ENCODE measurements at places on chromosomes 6 and 20.

- DNase-seq = no peak
Observed at GRCh38 chr6:158293122-158293521, 19.1 kb upstream of the TULP4 start.

GRCh38 chr20:48523191-48523995 is 304.4 kb downstream of the PREX1 start:
- peak; percentile 90 for DNase-seq

DNA sequence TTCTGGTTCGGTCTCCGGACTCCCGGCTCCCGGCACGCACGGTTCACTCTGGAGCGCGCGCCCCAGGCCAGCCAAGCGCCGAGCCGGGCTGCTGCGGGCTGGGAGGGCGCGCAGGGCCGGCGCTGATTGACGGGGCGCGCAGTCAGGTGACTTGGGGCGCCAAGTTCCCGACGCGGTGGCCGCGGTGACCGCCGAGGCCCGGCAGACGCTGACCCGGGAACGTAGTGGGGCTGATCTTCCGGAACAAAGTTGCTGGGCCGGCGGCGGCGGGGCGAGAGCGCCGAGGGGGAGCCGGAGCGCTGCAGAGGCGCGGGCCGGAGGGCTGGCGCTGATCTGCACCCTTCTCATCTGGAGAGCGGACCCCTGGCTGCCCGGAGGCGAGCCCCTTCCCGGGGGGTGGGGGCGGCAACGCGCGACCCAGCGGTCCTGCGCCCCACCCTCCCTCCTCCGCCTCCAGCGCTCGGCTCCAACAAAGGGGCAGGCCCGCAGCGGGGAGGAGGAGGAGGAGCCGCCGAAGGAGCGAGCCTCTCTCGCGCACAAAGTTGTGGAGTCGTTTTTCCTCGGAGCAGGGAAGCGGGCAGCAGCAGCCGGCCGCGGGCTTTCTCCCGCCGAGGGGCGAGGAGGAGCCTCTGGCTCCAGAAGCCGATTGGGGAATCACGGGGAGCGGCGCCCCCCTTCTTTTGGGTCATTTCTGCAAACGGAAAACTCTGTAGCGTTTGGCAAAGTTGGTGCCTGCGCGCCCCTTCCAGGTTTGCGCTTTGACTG is at the start of gene UTRN:
Gene UTRN, plus strand, starts transcription at position 553 of the 765 bp plus-strand sequence. CDS start 6,494 bp downstream, outside the sequence.
- DNase-seq = peak; percentile 48

GRCh38 chr20:7971536-7972280 is 31.4 kb upstream of the HAO1 start:
- no peak for DNase-seq

DNA sequence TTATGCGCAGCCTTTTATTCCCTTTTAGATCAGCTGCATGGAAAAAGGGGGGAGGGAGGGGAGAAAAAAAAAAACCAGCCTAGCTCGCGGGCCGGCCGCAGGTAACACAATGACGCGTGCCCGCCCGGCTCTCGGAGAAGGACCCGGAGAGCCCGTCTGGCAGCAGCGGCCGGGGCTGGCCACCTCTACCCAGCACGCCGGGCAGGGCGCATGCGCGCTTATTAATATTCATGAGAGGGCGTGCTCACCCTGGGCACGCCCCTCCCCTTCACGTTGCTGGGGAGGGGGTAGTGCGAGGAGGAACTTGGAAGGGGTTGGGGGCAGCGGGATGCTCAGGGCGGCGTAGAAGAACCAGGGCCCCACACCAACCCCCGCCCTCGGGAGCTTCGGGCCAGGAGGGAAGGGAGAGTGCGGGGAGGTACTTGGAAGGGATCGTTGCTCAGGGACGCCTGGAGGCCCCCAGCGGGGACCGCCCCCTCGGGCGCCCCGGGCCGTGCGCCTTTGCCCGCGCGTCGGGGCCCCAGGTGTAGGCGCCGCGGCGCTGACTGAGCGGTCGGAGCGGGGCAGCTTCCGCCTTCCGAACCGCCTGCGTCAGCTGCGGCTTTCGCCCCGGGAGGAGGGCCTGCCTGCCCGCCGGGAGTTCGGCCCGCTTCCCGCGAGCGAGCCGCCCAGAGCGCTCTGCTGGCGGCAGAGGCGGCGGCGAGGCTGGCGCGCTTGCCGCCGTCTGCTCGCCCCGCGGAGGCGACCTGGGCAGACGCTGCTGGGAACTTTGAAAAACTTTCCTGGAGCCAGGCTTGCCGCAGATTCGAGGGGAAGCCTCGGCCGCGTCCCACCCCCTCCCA is at the start of gene JAG1:
Gene JAG1, minus strand, starts transcription at position 158 of the 842 bp plus-strand sequence. CDS start 469 bp downstream, outside the sequence.
- DNase-seq = peak; percentile 95

DNA sequence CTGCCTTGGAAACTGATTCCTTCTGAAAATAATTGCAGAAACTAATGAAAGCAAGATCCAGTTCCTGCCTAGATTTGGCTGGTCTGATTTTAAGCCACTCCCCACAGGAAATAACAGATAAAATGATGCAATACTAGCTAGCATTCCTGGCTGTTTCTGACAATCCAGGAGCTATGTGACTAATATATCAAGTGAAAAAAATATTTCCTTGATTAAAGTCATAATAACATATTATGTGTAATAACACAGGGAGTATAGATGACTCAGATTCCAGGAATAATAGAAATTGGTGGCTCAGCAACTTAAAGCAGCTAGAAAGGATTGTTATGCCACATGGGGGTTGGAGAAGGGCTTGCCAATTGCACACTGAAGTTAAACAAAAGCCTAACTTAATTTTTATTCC is 182.7 kb upstream of the SALL4 start:
- DNase-seq = peak; percentile 100

GRCh38 chr6:26043384-26044139 is 43.7 kb upstream of the HFE start:
- no peak for DNase-seq

- DNase-seq = no peak
Observed at GRCh38 chr6:143754204-143754603, 76.4 kb downstream of the PHACTR2 start.

DNA sequence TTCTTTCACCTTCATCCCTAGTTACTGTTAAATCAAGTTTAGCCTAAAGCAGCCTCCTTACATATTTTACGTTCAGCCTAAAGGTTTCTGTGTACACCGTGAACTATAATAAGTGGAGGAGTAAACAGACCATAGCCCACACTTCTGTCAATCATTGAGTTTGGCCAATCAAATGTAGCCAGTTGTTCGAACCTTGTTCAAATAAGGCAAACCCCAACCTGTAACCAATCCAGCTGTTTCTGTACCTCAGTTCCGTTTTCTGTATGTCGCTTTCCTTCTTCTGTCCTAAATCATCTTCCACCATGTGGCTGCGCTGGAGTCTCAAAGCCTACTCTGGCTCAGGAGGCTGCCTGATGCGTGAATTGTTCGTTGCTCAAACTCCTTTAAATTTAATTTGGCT is 1.8 kb upstream of the FBXO30 start:
- DNase-seq = no peak

GRCh38 chr6:91718198-91718597 is 1131.3 kb upstream of the MAP3K7 start:
- DNase-seq = no peak

DNA sequence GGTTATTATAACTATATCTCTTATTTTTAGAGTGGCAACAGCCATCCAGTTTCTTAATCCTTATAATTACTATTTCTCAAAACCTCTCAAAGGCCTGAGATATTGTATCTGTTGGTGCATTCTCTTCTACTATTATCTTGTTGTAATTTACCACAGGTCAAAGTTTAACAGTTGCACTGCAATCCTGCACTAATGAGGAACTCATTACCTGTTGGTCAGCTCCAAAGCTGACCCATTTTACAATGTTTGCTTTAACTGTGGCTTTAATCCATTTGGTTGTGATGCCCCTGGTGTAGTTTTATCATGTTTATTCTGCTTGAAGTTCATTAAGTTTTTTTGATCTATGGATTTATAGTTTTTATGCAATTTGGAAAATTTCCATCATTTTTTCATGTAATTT is 6.3 kb upstream of the ADGB start:
- DNase-seq = no peak

DNA sequence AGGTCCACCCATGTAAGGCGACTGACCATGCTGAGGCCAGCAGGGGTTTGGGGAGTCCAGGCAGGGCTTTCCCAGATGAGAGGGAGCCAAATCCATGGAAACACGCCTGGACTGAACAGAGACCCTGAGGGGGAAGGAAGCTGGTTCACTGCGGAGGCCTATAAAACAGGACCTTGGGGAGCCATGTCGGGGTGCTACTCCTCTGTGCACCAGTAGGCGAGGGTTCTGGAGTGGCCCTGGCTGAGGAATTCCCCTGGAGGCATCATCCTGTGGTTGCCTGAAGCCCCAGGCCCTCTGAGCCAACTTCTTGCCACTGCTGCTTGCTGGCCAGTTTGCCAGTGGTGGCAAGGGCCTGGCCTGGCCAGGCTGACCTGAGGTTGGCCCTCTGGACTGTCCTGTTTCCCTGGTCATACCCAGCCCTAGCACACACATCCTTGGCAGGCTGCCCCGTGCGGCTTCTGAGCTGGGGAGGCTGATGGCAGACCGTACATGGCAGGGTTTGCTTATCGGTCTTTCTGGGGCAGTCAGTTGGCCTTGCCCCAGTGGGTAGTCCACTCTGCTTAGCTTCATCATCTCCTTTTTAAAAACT is 2.2 kb upstream of the LRRN4 start:
- DNase-seq = no peak

DNA sequence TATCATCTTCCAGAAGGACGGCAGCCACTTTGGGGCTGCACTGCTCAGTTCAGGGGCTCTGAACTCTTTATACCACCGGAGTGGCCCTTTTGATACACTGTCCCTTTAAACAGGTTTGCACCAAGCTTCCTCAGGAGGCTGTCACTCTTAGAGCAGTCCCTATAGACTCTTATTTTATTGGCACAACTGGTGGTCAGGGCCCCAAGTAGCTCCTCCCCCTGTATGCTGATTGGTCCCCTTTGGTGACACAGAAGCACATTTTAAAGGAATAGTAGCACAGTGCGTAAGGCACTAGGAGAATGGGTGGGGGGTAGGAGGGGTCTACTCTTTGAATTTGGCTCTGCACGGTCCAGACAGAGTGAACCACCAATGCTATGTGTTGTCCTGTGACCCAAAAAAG is 122.6 kb upstream of the MLN start:
- peak; percentile 33 for DNase-seq

DNA sequence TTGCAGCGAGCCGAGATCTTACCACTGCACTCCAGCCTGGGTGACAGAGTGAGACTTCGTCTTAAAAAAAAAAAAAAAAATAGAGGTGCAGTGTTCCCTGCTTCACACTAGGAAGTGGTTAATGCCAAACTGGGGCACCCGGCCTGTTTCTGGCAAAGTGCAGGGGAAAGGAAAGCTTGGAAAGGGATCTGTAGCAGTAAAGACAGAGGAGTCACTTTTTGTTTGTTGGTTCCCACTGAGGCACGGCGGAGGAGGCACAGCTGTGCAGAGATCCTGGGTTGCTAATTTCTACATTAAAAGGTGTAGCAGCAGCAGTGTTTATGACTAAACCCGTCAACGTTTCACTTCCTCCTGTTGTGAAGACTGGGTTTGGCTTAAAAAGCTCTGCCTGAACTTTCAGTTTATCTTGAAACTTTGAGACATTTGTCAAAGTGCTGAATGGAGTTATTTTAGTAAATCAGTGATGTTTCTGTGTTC is 125.6 kb downstream of the CARMIL1 start:
- no peak for DNase-seq

DNA sequence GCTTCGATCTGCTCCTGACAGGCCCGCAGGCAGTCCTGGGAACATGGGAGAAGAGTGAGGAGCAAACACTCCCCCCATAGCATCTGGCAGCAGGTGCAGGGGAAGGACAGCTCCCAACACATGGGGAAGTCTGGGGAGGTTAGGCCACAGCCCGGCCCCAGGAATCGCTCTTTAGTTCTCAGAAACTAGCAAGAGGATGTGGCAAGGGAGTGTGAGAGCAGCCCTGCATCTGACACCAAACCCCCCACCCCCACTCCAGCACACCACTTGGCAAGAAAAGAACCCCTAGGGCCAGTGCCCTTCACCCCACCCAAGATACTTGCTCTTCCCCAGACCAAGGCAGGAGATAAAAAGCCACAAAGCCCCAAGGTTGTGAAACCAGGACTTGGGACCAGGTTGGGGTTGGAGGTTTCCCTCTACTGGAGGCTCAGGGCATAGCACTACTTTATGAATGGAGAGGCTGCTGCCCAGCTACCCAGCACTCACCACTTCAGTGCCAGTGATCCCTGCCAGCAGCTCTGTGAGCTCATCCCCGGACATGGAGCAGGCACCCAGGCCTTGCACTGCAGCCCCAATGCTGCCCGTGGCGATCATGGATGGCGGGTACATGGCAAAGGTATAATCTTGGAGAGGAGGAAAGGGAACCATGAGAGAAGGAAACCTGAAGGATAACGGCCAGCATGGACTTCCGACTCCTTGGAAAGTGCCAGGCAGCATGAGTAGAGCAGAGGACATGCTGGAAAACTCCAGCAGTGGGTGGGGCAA is 5.4 kb downstream of the CCND3 start:
- DNase-seq = peak; percentile 81

DNA sequence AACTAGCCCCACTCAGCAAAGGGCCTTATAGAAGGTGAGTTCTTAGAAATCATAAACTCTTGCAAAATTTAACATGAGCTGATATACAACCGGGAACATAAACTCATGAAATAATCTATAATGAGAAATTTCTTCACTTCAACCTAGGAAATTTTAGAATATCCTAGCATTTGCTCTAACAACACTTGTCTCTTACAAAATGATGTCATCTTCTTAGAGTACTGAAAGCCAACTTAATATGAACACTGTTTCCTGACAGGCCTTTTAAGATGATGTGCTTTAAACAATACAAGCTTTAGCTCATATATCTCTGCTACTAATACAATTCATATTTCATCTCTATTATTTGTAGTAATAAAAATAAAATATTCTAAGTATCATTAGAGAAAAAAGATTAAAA is 932 bp downstream of the PACRG start:
- DNase-seq = no peak

GRCh38 chr6:82645536-82646230 is 282.1 kb downstream of the TPBG start:
- DNase-seq = no peak

GRCh38 chr6:157762636-157763035 is 60.4 kb upstream of the SNX9 start:
- DNase-seq = no peak

DNA sequence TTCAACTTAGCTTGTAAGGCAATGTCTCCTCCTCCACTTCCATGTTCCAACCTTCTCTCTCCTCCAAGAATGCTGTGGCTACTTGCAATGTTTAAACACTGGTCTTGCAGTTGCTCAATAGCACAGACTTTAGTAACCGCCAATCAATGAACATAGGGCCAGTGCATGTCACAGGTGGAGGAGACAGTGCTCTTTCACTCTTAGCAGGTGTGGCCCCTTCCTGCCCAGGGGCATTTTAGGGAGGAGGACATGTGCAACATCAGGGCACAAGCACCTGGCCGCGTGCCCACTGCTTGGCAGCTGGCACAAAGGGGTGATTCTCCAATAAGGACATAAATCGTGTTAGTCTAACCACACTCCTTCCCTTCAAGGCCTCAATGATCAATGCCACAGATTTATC is 41.3 kb downstream of the ADGRF1 start:
- no peak for DNase-seq

DNA sequence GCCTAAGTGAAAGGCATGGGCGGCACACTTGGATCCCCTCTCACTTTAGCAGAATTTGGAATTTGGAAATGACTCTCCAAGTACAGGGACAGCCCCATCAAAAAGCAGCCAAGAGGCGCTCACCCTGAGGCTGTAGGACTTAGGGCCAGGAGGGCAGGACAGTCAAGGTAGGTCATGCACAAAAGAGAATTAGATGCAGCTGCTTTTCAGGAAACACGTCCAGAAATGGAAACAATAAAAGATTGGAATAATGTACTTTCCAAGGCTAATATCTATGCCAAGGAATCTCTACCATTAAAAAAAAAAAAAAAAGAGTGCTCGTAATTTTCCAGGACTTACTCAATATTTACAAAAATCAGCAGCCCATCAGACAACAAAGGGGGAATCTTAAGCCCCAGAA is 19.9 kb downstream of the PREP start:
- DNase-seq = no peak

GRCh38 chr6:4397307-4397706 is 261.9 kb upstream of the ECI2 start:
- DNase-seq = no peak
